Lung (tissue), 17 donors: ENCODE measurements at places on chromosomes 12 and 14.

GRCh38 chr12:96883571-96883970 lies 23.5 kb upstream of the NEDD1 start:
- H3K36me3 ChIP-seq: no peaks in the 10 kb centered on the region
- H3K27ac ChIP-seq: no peak overlapping the region
- no peaks in the 10 kb centered on the region for H3K27me3 ChIP-seq
- peaks cover 7% of the 10 kb centered on the region for H3K4me1 ChIP-seq
- no peak for DNase-seq
- H3K4me3 ChIP-seq: no peak overlapping the region

DNA sequence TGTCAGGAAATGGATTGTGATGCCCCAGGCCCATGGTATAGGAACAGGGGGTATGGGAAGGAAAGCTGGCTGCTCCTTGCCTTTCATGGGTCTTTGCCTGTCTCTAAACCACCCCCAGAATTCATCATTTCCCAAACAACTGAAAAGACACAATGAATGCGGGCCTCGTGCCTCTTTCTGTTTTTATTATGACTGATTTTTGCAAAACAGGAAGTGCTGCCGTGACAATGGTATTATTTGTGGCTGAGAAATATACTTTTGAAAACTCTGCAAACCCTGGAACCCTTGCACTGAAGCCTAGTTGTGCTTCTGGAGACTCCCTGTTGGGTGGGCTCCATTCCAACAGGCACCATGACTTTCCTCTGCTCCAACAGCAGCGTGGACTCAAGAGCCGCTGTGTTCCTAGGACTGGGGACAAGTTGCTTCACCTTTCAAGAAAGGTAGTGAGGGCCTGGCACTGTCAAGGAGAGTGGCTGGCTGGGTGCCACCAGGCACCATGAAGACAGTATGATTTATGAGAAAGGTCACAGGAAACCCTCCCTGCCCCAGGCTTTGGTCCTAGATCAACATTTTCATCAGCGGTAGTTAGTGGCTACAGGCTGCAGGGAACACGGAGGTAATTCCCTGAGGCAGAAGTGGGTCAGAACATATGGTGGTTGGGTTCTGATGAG lies 4.8 kb upstream of the DGLUCY start:
- no peak for DNase-seq
- H3K27me3 ChIP-seq: no peaks in the 10 kb centered on the region
- no peak overlapping the region for H3K4me3 ChIP-seq
- H3K27ac ChIP-seq: no peak overlapping the region
- peaks cover 17% of the 10 kb centered on the region for H3K4me1 ChIP-seq

GRCh38 chr12:79162147-79162772 lies 297.7 kb downstream of the SYT1 start:
- H3K27me3 ChIP-seq: no peaks in the 10 kb centered on the region
- no peak overlapping the region for H3K4me3 ChIP-seq
- DNase-seq: no peak
- H3K36me3 ChIP-seq: no peaks in the 10 kb centered on the region
- H3K4me1 ChIP-seq: no peaks in the 10 kb centered on the region
- no peak overlapping the region for H3K27ac ChIP-seq

DNA sequence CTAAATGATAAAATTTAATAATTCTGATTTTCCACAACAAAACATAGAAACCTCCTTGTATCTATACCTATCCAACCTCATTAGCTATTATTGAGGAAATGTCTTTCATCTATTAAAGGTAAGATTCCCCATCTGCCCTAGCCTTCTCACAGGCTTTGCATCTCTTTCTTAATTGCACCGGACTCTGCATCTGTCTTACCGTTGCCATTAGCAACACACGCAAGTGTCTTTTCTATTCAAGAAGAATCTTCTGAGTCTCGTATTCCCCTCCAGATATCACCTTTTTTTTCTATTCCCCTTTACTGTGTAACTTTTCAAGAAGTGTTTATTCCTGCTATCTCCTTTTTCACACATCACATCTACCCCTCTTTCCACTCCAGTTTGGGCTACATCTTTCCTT lies 500.0 kb downstream of the NOVA1 start:
- H3K4me3 ChIP-seq: no peak overlapping the region
- H3K27me3 ChIP-seq: no peaks in the 10 kb centered on the region
- no peaks in the 10 kb centered on the region for H3K4me1 ChIP-seq
- H3K27ac ChIP-seq: no peak overlapping the region
- no peak for DNase-seq

GRCh38 chr12:27572486-27573255 lies 48.7 kb downstream of the PPFIBP1 start:
- peaks cover 7% of the 10 kb centered on the region for H3K4me1 ChIP-seq
- no peak overlapping the region for H3K4me3 ChIP-seq
- no peaks in the 10 kb centered on the region for H3K27me3 ChIP-seq
- peak; percentile 88 for DNase-seq
- no peak overlapping the region for H3K27ac ChIP-seq
